Bronchial epithelial cell (primary cell): ENCODE measurements at places on chromosomes 12 and 14. TPM values are rescaled to one million over a fixed set of nuclear protein-coding genes. Genes with fewer than 3 reads are reported as not detected.

ATF7 gene
- total RNA-seq = 5.3 and 6.4 TPM in 2 replicates

PTCSC3 gene
- not detected in 2 replicates for total RNA-seq

MED6 gene
- total RNA-seq = 31.6 and 33.4 TPM in 2 replicates

OSGEP gene
- total RNA-seq = 15.0 and 15.4 TPM in 2 replicates

LMO3 gene
- 0.26 and 3.3 TPM in 2 replicates for total RNA-seq

CLEC4C gene
- not detected in 2 replicates for total RNA-seq

NPFF gene
- total RNA-seq = not detected in 2 replicates
